ENCODE measurements at places on chromosomes 6 and 20. TPM values are rescaled to one million over a fixed set of nuclear protein-coding genes. Genes with fewer than 3 reads are reported as not detected.

OPRL1 gene
- 0.52 TPM for total RNA-seq

CDS2 gene
- 79.0 TPM for total RNA-seq

BPIFB1 gene
- total RNA-seq, result not detected

E2F3 gene
- 6.7 TPM for total RNA-seq

HLA-DQB1 gene
- total RNA-seq, result 2.0 TPM

GRIK2 gene
- 11.3 TPM for total RNA-seq

RING1 gene
- total RNA-seq, result 28.4 TPM

TTK gene
- 0.25 TPM for total RNA-seq

ATP6V1G2 gene
- 1.6 TPM for total RNA-seq

GINS1 gene
- total RNA-seq, result 0.41 TPM

DYNLT2 gene
- total RNA-seq, result 0.66 TPM

FKBP5 gene
- 101 TPM for total RNA-seq

CST2 gene
- total RNA-seq, result not detected

Measured in left ventricle myocardium inferior (tissue), 1 donor.